Amniotic stem cell (primary cell): ENCODE measurements at places on chromosomes 4 and X.

DNA sequence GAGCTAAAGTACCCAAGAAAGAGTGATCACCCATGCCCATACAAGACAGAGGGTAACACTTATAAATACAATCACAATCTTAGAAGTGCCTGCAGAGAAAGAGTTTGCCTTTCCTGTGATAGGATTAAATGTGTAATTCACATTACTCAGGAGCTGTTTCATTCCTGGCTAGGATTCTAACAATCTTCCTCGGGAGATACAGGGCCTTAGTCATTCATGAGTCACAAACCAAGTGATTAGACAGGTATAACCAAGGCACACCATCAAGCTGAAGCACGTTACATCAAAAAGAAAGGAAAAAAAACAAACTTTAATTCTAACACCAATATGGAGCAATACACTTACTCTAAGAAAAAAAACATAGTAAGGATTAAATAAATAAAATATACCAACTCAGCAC lies 14.9 kb downstream of the ABCG2 start:
- peak; percentile 37 for DNase-seq

DNA sequence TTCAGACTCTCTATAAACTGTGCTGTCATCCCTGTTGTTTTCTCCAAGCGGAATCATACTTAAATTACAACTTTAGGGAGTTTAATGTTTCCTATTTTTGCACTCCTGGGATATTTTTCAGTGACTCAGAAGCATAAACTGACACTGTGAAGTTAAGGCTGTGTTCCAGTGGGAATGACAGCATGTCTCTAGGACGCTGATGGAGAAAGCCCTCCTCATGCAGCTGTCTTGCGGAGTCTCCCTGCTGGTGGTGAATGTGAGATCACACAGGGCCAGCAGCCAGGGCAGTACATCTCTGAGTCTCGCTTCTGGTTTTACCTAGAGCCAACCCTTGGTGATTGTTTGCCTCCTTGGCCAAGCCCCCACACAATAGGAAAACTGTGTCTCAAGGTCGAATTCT lies 53.3 kb downstream of the NFKB1 start:
- DNase-seq: no peak

- no peak for DNase-seq
These were observed 1.4 kb downstream of the ARHGAP24 start for GRCh38 chr4:85476381-85476780.

DNA sequence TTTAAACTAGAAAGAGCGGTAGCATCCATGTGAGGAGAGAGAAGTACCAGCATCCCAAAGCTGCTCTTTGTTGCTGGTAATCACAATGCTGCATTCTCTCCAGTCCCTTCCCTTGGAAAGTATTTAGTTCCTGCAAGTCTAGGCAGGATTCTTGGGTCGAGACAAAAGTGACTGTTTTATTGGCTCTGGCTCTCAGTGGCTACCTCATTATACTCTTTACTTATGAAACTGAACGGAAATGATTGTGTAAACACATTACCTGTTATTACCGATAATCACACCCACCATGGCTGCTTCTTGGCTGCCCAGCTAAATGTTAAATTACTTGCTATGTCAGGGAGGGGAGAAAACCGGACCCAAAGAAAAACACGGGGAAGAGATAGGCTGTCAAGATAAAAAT lies 26.2 kb downstream of the ATXN3L start:
- no peak for DNase-seq

DNA sequence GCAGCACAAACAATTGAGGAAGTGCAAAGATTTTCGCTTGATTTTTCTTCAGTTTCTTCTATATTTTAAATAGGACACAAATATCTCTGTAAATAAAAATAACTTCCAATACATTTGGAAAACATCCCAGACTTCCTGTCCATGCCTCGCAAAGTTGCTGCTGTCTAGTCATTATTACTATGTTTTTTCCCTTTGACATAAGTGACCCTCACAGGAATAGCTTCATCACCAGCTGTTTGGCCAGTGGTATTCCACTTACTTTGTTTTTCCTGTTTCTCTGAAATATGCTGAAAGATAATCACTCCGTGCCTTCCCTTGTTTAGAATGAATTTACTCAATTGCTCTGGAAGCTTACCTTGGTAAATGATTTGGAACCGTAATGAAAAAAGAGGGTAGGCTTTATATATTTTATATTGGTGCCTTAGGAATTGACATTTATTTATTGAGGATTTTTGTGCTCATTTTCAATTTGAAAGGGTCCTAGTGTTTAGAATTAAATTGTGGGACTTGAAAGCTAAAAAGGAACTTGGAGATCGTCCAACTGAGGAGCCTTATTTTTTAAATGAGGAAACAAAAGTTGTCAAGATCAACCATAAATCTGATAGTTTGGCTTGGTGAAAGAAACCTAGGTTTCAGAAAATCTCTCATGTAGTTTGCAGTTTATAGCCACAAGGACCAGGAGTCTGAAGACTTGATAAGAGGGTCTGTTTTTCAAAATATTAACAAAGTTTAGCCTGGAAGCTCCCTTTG lies 65.6 kb downstream of the CDKL5 start:
- DNase-seq: no peak

GRCh38 chr4:100985576-100985975 lies 361.8 kb downstream of the PPP3CA start:
- no peak for DNase-seq

DNA sequence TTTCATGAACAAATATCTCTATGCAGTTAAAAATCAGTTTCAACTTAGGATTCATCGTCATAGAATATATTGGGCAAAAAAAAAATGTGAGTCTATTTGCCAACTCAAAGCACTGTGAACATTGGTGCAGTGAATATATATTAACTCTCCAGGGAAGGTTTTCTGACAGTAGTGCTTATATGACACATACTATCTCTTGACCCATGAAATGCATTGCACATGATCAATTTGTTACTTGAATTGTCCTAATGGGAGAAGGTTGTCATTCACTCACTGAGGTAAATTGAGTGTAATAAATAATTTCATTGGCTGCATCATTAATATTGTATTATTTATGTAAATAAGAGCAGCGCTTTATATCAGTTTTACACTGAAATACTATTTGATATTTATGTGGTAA lies 2458.5 kb downstream of the ARAP2 start:
- DNase-seq: no peak

- peak; percentile 27 for DNase-seq
These were observed 58.7 kb upstream of the KDR start for GRCh38 chr4:55183926-55184599.

DNA sequence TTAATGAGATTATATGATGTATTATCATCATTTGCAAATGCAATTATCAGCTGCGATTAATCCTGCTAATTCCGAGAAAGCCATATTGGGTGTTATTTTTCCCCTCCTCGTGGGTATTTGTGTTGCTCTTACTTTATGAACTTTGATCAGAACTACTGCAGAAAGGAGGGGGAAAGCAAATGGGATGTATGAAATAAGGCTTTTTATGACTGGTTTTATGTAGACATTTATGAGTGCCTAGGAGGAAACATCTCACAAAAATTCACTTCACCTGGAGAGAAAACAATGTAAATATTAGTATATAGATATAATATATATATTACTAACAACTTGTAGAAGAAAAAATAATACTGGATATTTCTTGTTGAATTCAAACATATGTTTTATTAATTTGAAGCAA lies 214.4 kb downstream of the TEX13A start:
- DNase-seq: no peak

DNA sequence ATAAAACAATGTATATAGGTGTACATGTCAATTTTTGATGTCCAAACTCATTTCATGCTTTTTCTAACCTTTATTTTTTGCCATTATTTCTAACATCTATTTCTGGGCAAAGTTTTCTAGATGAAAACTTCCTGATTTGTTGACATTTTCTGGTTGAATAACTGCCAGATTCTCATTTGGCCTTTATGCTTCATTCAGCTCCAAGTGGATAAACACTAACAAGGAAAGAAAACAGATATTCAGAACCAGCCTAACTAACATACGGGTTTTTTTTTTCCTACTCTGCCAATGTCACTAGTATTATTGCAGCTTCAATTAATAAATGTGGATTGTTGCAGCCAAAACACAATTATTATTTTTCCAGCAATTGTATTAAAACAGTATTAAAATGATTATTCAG lies 50.9 kb upstream of the RAP1GDS1 start:
- DNase-seq: no peak

DNA sequence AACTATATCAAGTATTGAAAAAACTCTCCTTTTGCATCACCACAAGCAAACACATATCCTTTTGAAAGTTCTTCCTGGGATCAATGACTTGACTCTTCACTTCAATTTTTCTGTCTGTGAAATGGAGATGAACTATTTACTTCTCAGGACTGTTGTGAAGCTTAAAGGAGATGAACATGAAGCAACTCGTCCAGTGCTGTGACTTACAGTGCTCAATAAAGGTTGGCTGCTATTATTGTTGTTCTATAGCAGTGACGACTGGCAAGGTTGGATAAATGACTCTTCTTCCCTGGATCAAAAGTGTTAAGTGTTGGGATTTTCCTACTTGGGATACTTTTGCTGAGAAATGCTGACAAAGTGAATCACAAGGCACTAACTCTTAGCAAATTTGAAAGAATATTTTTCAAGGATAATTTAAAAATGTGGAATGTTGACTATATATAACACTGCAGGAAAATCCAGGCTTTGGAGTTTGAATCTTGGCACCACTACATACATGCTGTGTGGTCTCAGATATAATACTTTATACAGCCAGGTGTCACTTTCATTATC lies 13.7 kb downstream of the FRAS1 start:
- DNase-seq: no peak

- no peak for DNase-seq
These were observed 90.9 kb upstream of the BANK1 start for GRCh38 chr4:101699441-101700124.

- DNase-seq: no peak
These were observed 35.4 kb upstream of the CDKL5 start for GRCh38 chrX:18389966-18390365.

DNA sequence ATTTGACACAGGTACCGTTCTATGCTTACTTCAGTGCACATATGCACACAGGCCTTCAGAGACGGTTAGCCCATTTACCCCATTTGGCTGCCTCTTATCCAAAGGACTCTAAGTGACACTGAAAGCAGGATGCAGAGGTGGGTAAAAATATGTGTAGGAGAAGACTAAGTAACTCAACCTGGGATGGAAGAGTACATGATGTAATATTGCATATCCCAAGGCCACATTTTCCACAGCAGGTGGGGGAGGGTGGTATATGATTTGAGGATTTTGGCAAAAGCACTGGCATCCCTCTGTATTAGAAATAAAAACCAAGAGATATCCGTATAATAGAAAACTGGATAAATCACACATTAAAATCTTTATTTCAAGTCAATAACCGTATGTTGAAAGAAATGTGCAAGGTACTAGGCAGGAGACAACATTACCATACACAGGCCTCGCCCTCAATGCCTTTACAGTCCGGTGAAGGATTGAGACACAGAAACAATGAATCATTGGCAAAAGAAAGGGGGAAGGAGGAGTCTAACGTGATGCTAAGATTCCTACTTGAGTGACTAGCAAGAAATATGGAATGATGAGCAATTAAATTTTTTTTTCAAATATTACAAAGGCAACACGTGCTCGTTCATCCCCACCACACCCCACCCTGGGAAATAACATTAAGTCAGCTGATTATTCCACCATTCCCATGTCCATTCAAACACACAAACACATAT lies 161.0 kb upstream of the RASGEF1B start:
- DNase-seq: no peak

DNA sequence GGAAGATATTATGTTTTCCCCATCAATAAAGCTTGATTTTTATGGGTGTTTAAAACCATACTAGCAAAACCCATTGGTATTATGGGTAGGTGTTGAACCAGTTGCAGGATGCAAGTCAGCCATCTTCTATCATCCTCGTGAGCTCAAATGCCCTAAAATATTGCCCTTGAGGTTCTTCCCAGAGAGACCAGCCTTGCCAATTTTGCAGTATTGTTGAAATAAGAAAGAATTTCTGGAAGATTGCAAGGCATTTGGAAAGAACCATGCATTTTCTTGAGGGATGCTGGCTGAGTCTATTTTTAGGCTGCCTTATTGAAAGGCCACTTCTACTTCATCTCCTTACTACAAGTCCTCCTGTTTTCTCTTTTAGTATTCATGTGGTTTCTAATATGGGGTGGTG lies 60.9 kb upstream of the SOD3 start:
- no peak for DNase-seq

- DNase-seq: no peak
These were observed 136.6 kb upstream of the SH3RF1 start for GRCh38 chr4:169407217-169407845.

- DNase-seq: no peak
These were observed 8.1 kb upstream of the COMMD8 start for GRCh38 chr4:47471591-47471990.

GRCh38 chr4:107791902-107792301 lies 32.8 kb upstream of the SGMS2 start:
- no peak for DNase-seq

DNA sequence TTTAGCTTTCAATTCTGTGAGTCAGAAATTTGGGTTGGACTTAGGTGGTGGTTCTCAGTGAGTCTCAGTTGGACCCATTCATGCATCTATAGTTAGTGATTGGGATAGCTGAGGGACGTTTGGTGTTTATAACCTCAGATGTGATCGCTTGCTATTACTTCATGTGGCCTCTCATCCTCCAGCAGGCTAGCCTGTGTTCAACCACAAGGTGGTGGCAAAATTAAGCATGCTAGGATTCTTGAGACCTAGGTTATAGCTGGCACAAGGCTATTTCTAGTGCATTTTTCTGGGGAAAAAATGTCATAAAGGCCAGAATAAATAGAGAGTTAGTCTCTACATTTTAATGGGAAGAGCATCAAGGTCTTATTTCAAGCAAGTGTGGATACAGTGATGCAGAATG lies 10.9 kb upstream of the GRPR start:
- no peak for DNase-seq

GRCh38 chr4:79083406-79084010 lies 144.3 kb upstream of the PAQR3 start:
- no peak for DNase-seq

DNA sequence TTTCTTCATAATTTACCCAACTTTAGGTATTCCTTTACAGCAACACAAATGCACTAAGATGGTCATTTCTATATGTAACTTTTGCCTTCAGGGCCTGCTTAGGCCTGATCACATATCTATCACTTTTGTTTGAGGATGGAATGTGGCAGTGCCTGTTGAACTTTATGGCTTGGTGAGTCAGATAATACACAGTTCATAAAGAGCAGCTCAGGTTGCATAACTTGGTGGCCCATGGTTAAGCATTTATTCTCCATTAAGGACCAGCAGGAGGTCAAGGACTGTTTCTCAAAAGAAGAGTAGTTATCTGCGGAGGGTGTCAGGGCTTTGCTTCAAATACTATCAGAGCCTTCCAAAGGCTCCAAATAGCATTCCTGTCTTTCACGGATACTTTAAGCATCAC lies 124.1 kb upstream of the PDHA2 start:
- no peak for DNase-seq

DNA sequence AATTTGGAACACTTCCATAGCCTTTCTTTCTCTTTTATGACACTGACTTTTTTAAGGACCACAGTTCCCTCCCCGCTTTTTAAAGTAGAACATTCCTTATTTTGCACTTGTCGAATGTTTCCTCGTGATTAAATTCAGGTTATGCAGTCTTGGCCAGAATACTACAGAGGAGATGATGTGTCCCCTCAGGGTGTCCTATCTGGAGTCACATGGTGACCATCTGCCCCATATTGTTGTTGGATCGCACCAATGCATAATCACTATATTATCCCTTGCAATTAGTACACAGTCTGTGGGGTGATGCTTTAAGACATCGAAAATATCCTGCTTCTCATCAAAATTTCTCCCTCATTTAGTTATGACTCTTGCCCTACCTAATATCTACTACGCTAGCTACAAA lies 27.4 kb downstream of the WDFY3 start:
- no peak for DNase-seq

GRCh38 chr4:133320576-133321170 lies 171.6 kb downstream of the PCDH10 start:
- no peak for DNase-seq
